ENCODE measurements at places on chromosomes 5 and 9.
A peak's percentile ranks its signal among the peaks of the same experiment; 100 is the strongest.

- no peak for DNase-seq
Observed at GRCh38 chr9:13078164-13078563, 201.3 kb downstream of the MPDZ start.

- no peak for DNase-seq
Observed at GRCh38 chr9:3262826-3263529, 262.8 kb downstream of the RFX3 start.

DNA sequence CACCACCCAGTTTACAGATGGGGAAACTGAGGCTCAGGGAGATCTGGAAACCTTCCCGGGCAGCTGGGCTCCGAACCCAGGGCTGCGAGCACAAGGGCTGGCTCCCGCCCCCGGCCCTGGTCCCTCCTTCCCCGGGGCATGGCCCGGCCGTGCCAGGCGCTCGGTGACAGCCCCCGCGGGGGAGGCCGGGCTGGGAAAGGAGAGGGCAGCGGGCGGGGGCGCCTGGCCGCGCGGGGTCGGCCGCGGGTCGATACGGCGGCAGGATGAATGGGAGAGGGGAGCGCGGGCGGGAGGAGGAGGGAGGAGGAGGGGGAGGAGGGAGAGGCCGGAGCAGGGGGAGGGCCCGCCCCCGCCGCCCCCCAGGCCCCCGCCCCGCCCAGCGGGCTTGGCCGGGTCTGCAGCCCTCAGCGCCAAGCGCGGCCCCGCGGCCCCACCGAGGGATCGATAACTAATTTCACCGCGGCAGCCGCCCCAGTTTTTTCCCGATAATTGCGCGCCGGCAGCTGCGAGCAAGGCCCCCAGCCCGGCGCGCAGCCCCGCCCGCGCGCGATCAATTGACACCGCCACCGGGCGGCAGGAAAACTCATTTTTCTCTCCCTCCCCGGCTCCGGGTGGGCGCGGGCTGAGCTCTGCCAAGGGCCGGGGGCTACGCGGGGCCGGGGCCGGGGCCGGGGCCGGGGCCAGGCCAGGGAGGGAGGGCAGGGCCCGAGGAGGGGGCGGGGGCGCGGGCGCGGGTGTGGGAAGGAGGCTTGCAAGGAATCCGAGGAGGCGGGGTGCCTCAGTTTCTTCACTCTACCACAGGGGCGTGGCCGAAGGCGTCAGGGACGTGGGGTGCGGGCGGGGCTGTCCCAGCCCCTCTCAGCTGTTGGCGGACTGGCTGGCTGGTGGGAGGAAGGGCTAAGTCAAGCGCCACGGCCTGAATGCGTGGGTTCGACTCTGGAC is 52.1 kb downstream of the C9orf50 start:
- DNase-seq = peak; percentile 88

DNA sequence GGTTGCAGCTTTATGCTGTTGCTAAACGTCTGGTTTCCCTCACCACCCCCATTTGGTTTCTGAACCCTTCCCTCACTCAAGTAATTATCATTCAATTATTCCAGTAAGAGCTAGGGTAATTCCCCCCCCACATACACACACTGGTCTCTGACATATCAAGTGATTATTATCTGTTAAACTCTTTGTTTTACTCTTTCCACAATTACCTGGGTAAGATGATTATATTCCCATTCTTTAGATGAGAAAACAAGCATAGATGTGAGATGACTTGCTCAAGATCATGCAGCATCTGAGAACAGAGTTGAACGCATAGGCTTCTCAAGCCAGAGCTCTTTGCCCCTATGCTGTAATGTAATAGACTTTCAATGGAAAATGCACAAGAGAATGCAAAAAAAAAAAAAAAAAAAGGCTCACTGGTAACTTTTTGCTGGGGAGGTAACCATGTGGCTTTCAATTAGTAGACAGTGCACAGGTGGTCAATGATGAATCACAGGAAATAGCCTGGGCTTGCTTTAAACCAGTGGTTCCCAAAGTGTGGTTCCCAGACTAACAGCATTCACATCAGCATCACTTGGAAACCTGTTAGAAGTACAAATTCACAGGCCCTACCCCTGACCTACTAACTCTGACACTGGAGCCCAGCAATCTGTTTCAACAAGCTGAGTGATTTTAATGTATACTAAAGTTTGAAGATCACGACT is 87.6 kb downstream of the PIK3R1 start:
- DNase-seq = no peak

- DNase-seq = no peak
Observed at GRCh38 chr9:21016701-21017491, 14.5 kb downstream of the HACD4 start.

DNA sequence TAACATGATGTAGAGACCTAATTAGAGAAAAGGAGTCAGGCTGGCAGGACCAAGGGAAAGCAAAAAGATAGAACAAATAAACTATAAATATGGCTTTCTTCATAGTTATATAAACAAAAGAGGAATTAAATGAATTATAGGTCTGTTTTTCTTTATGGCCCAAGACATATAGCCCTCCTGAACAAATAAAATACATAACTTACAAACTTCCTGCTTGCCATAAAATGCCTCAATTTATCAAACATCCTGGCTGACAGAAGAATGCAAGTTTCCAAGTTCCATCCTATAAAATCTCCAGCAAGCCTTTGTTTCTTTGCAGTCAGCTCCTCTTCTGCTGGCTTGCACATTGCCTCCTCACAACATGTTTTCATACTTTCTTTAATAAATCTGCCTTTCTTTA is 31.3 kb upstream of the IRGM start:
- DNase-seq = no peak

DNA sequence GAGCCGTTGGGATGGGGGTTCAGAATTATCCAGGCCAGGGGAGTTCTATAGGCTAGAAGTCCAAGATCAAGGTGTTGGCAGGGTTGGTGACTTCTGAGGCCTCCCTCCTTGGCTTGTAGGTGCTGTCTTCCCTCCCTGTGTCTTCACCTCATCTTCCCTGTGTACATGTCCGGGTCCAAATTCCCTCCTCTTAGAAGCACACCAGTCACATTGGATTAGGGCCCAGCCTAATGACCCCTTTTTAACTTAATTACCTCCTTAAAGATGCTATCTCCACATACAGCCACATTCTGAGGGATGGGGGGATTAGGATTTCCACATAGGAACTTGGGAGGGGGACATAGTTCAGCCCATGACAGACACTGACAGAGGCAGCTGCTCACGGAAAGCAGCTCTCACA is 12.1 kb downstream of the LRSAM1 start:
- no peak for DNase-seq

DNA sequence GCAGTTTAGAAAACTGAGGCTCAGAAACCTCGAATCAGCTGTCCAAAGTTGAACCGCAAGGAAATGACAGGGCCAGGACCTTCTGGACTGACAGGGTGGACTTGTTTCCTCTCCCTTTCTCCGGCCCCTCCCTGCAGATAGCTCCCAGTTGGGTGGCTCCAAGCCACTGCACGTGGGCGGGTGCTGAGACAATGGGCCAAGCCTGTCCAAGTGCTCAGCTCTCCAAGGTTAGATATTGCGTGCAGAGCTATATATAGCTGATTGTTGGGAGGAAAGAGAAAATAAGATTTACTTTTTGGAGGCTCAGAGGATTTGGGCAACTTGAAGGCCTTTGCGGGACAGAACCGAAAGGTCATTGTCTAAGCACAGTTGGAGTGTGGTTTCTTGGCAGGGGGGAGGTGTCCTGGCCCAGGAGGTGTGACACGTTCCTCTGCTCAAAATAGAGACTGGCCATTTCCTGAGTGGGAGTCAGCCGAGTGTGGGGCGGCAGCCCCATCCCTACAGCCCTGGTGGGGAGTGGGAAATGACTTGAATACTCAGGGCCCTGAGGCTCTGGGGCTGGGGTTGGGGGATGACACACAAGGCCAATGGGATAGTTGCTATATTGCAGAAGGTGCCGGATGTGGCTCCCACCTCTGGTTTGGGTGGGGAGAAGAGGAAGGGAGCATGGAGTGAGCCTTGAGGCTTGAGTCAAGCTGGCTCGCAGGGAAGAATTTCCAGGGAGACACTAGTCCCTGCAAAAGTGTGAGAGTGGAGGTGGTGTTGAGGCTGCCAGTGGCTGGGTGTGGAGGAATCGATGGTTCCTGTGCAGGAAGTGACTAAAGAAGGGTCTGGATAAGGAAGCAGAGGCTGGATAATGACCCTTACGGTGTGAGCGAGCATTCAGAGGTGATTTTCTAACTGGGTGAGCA is 44.4 kb upstream of the SMAD5 start:
- DNase-seq = peak; percentile 81
